ENCODE measurements at places on chromosomes 12 and 14.

DNA sequence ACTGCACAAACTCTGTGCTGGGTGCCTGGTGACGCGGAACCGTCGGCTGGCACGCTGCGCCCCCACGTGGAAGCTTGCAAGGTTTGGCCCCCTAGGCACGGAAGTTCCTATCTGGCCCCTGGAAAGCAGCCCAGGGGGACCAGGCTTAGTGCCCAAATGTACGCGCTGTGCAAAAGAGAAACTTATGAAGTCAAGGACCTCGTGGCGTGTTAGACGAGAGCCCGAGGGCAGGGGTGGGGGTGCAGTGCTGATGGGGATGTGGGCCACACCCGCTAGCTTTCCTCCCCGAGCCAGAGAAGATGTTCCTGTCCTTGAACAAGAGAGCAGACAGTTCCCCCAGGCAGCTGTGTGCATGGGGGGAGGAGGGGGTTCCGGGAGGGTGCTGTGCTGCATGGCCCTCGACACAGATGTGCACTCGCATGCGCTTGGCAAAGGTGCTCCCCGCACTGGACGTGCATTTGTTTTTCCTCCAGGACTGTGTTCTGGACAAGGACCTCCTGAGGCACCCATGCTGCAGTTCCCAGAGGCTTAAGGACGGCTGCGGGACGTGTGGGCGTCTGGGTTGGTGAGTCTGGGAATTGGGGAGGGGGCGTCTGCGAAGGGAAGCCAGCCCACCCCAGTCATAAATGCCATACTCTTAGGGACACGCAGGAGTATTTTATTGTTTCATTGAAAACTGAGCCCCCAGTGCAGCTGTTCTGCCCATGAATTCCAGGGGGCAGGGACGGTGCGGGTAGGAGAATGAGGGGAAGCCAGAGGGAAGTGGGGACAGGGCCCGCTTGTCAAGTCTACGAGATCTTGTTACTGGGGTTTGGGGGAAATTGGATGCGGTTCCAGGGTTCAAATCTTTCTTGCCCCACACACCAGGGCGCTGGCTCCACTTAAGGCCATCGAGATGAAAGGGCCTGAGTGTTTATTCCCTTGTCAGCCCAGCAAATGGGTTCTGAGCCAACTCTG lies 80.0 kb downstream of the NTF3 start:
- no peak for DNase-seq

DNA sequence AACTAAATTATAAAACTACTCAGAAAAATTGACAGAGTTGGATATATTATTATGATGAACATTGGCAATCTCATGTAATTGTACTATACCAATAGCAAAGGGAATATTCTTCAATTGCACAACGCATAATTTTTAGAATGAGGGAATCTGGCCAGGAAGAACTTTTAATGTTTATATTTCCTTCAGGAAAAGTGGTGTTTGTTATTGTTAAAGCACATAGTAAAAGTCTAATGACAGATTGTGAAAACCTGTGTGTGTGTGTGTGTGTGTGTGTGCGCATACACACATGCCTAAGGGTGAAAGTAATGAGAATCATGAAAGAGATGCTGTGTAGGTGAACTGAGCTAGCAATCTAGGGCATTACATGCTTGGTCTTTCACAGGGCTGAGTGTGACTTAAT lies 877.7 kb downstream of the SLC6A15 start:
- no peak for DNase-seq

- no peak for DNase-seq
These were observed 93.9 kb downstream of the KSR2 start for GRCh38 chr12:117874842-117875434.

DNA sequence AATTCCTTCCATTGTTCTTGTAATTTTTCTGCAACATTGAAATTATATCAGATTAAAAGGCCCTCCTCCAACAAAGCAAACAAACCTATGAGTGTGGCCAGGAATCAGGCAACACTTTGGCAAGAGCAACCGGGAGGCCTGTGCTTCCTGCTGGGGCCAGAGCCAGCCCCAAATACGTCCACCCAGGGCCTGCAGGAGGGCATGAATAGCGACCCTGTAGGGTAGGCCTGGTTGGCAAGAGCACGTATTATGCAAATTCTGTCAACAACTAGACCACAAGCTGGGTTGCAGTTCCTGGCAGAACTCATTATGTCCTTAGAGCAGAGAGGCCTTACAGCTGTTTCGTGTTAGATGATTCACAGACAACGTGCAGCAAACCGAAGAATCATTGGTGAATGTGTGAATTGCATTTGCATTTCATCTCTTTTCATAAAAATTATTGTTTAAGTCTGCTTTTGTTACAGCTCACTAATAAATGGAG lies 26.9 kb upstream of the LGALS3 start:
- peak; percentile 100 for DNase-seq

Measured in fibroblast of skin of left biceps (primary cell).